ENCODE measurements at places on chromosomes 6 and 20.

- no peak for DNase-seq
These were observed 149.8 kb downstream of the BTBD9 start for GRCh38 chr6:38489951-38490350.

DNA sequence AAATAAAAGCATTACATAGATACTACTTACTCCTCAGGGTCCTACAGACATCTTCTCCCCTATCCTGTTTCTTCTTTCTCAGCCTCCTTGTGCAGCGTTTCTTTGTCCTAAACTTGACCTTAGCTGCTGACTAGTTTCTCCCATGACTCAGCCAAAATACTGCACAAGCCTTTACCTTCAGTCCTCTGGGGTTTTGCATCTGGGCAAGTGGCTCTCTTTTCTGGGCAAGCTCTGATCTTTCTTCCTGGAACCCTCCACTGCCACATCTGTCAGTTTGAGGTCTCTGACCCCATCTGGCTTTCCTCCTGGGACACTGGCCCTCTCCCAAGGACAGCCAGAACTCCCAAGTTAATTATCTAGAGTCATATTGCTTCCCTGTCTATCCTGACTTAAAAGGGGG, 838.4 kb downstream of the DHX35 start:
- no peak for DNase-seq

- no peak for DNase-seq
These were observed 5.1 kb downstream of the MTRES1 start for GRCh38 chr6:107033126-107033525.

- no peak for DNase-seq
These were observed 124.5 kb downstream of the PHACTR3 start for GRCh38 chr20:59728722-59729430.

GRCh38 chr20:33687370-33687915, 1.3 kb upstream of the E2F1 start:
- DNase-seq, result no peak

GRCh38 chr20:50920997-50921396, 10.2 kb downstream of the ADNP start:
- DNase-seq, result no peak

DNA sequence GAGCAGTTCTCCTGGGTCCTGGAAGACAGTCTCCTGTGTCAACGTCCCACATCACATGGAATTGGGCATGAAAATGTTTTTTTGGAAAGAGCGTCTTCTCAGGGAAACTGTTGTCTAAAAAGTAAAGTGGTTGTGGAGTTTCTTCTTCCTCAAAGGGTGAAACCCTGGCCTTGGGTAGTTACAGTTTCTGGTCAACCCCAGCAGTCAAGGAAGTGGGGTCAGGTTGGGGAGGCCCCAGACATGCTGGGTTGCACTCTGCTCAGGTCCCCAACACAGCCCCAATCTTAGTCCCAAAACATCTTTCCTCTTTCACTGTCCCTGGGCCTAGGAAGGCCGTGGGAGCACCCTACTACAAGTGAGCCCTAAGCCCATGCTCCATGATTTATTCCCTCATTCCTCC, 996 bp upstream of the NFKBIE start:
- no peak for DNase-seq

All from stimulated activated CD8-positive, alpha-beta memory T cell treated with anti-CD3 and anti-CD28 coated beads, Interleukin-7, amount 100 ng/mL, for 1 hour (primary cell).